ENCODE measurements at places on chromosomes 11 and 22.
A peak's percentile ranks its signal among the peaks of the same experiment; 100 is the strongest.

DNA sequence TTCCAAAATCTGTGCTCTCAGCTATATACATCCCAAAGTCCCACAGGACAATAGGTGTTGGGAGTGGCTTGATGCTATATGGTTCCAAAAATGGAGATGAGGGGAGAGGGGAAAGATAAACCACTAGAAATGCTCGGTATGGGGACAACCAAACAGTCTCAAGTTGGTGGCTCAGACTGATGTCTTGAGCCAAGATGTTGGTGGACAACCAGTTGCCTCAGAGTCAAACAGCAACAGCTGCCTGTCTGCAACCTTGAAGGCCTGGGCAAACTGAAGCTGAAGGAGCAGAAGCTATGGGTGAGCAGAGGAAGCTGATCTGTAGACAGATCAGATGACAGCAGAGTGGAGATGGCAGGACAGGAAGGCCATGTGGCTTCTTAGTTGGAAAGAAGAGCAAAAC lies 4.0 kb downstream of the RRP8 start:
- no peak for DNase-seq

GRCh38 chr11:134346976-134347350 lies 15.2 kb downstream of the GLB1L2 start:
- DNase-seq, result no peak

DNA sequence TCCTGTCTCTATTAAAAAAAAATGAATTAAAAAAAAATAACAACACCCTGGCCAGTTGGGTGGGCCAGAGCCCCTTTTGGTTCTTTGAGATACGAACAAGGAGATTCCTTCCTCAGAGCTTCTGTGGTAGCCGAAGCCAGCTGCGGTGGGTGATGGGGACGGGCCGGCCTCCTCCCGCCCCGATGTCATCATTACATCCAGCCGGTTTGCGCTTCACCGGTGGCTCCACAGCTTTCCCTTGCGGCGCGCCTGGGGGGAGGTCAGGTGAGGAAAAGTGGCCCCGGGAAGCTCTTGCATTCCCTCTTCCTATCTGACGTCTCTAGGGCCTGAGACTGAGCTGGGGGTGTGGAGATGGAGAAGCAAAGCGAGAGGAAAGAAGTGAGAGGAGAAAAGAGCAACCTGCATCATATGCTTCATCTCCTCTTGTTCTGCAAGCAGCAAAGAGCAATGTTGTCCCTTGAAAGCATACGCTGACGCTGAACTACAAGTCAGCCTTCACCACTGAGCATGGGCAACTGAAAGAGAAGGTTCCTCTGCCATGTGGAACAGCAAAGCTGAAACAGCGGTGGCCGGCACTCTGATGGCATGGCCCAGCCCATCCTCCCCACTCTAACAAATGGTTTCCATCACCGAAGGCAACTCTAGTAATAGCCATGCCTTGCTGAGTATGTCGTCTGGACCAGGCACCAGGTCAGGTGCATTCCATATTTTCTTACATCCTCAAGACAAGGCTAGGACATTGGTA lies 6.0 kb downstream of the ADAMTS8 start:
- DNase-seq, result no peak

GRCh38 chr11:8760896-8761295 lies 78.3 kb downstream of the RPL27A start:
- DNase-seq, result peak; percentile 22

DNA sequence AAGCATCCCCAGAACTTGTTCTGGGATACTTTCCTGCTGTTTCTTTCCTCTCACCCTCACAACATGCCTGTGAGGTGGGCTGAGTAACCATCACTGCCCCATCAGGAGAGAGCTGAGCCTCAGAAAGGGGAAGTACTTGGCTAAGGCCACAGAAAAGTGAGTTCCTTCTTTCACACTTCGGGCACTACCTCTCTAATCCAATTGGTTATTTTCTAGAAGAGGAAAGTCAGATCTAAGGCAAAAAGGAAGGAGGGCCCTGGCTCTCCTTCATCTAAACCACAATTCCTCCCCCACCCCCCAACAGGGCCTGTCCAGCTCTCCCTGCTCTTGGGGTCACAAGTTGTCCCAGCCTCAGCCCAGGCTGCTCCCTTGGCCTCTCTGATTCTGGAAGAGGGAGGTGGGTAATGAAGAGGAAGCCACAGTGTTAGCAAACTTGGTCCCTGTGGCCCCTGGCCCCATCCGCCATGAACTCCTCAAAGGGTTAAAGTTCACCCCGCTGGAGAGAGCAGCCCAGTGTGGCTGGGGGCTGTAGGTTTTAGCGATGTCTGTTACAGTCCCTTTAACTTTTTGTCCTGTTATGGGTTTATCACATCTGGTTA lies 34.0 kb downstream of the SLC22A12 start:
- peak; percentile 97 for DNase-seq

Measured in Kasumi-1 (cell line).